HepG2 (cell line): ENCODE measurements at places on chromosomes 16 and 17.

DNA sequence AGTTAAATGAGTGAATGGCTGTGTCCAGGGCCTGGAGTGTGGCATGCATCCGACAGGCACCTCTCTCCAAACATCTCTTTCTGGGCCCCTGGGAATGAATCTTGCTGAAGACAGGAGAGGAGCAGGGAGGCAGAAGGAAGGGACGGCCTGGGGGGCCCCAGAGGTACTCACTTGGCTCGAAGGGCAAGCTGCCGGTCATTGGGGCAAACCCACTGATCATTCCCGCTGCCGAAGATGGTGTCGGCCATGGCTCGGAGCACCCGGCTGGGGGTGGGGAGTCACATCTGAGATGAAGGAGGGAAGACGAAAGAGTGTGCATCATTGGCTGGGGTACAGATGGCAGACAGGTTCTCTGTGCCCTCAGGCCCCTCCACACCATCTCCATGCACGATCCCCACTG, 25.3 kb downstream of the RPH3AL start:
- no peaks in the 10 kb centered on the region for H3K27me3 ChIP-seq
- peaks cover 25% of the 10 kb centered on the region; the same call in 2 of the 3 replicates for H3K36me3 ChIP-seq
- no peak overlapping the region for H3K4me3 ChIP-seq
- DNase-seq = no peak

DNA sequence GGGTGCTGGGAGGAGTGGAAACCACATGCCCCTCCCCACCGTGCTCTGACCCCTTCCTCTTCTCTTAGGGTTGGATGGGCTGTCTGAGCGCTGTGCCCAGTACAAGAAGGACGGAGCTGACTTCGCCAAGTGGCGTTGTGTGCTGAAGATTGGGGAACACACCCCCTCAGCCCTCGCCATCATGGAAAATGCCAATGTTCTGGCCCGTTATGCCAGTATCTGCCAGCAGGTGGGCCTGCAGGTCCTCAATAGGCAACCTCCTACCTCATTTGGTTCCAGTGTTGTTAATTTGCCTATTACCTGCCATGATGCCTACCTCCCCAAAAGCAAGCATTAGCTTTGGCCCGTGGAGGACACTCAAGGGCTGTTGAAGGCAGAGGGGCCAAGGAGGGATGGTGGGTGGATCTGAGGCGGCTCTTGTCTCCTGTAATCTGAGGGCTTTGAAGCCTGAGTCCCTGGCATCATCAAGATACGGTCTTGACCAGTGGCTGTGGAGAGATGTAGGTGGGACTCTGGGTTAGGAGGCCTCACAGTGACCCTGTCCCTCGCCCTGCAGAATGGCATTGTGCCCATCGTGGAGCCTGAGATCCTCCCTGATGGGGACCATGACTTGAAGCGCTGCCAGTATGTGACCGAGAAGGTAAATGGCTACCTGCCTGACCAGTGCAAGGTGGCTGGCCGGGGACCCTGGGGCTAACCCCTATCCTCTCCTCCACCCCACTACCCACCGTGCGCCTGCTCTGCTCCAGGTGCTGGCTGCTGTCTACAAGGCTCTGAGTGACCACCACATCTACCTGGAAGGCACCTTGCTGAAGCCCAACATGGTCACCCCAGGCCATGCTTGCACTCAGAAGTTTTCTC, 3.4 kb downstream of the ALDOA start:
- H3K27me3 ChIP-seq = no peaks in the 10 kb centered on the region
- H3K4me1 ChIP-seq = peaks cover 56% of the 10 kb centered on the region
- peak; percentile 54 for DNase-seq
- peak overlapping the region; percentile 32 for H3K27ac ChIP-seq
- H3K4me3 ChIP-seq = peak overlapping the region; percentile 16

GRCh38 chr17:5373112-5373511, 46.4 kb downstream of the NUP88 start:
- H3K4me1 ChIP-seq = no peaks in the 10 kb centered on the region
- H3K27me3 ChIP-seq = no peaks in the 10 kb centered on the region
- H3K27ac ChIP-seq = no peak overlapping the region
- no peak for DNase-seq

GRCh38 chr17:12691173-12691572, 25.5 kb downstream of the MYOCD start:
- DNase-seq = no peak
- H3K4me1 ChIP-seq = no peaks in the 10 kb centered on the region
- H3K27ac ChIP-seq = no peak overlapping the region
- H3K4me3 ChIP-seq = no peak overlapping the region

- H3K36me3 ChIP-seq = peaks cover 40% of the 10 kb centered on the region; the same call in 2 of the 3 replicates
- no peak overlapping the region for H3K27ac ChIP-seq
- no peak for DNase-seq
- no peak overlapping the region for H3K4me3 ChIP-seq
- no peaks in the 10 kb centered on the region for H3K4me1 ChIP-seq
- no peaks in the 10 kb centered on the region for H3K27me3 ChIP-seq
Measured at GRCh38 chr17:40230670-40231069, 11.6 kb downstream of the WIPF2 start.

- H3K36me3 ChIP-seq = no peaks in the 10 kb centered on the region
- peaks cover 5% of the 10 kb centered on the region; the same call in 1 of the 3 replicates for H3K27me3 ChIP-seq
- no peak overlapping the region for H3K27ac ChIP-seq
- no peak overlapping the region for H3K4me3 ChIP-seq
Measured at GRCh38 chr17:34408439-34408838, 45.4 kb upstream of the CCL1 start.

- no peak for DNase-seq
- H3K4me1 ChIP-seq = no peaks in the 10 kb centered on the region
- no peaks in the 10 kb centered on the region for H3K36me3 ChIP-seq
Measured at GRCh38 chr17:48175692-48176470, 68.3 kb downstream of the SNX11 start.

DNA sequence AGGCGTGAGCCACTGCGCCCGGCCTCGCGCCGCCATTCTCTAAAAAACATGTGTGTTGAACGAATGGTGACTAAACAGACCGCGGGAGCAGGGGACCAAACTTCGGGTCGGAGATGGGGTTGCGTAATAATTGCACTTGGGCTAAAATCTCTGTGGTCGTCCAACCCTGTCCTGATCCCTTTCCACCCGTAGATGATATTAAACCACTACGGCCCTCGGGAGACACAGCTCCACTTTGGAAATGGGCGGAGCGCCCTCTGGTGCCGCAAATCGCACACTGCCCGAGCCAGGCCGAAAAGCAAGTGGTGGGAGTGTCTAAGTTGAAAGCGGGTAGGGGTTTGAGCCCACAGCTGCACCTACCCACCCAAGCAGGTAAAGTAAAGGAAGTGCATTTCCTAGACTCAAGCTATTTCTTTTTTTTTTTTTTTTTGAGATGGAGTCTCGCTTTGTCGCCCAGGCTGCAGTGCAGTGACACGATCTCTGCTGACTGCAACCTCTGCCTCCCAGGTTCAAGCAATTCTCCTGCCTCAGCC, 17.0 kb downstream of the CAVIN1 start:
- peaks cover 4% of the 10 kb centered on the region for H3K36me3 ChIP-seq
- H3K27ac ChIP-seq = no peak overlapping the region
- no peak overlapping the region for H3K4me3 ChIP-seq
- 0 out of 2 replicates have a peak, but pooled peaks cover 8% of the 10 kb centered on the region for H3K4me1 ChIP-seq

GRCh38 chr16:78437352-78437968, 338.0 kb downstream of the WWOX start:
- peaks cover 3% of the 10 kb centered on the region; the same call in 1 of the 3 replicates for H3K36me3 ChIP-seq
- no peak overlapping the region for H3K27ac ChIP-seq
- peak; percentile 38 for DNase-seq
- H3K4me3 ChIP-seq = no peak overlapping the region
- peaks cover 8% of the 10 kb centered on the region for H3K4me1 ChIP-seq
- H3K27me3 ChIP-seq = no peaks in the 10 kb centered on the region

DNA sequence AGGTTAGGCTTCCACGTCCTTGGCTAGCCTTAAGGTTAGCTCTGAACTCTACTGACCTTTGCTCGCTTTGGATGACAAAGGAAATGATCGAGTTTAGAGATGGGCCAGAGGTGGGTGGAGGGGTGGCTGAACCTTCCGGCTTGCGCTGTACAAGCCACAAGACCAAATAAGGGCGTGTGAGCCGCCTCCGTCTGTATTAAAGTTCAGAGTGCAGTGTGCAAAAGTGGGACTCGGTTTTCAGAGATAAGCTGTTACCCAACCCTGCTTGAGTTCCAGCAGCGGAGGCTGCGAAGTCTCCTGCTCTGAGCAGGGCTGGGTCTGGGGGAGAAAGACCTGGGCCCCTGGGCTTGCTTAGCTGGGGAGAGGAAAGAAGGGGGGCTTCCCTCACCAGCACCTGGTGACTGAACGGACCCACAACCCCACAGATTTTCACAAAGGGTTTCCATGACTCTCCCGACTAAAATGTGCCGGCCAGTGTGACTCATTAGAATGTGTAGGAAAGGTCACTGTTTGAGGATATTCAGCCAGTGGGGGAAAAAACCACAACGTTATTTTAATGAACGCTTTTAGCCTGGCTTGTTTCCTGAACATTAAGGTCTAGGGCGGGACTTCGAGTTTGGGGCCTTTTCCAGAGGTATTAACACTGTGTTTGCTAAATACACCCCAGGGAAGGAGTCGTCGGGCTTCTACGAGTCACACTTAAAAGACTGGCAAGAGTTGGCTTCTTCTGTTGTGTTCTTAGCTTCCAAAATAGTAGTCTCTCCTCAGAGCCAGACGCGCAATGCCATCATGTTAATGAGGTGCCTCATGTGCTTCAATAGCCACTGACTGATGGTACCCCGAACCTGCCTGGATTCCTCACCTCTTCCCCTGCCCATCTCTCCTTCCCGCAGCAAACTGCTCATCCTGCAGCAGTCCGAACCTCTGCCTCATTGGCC, 67.0 kb downstream of the CENPV start:
- H3K27ac ChIP-seq = peak overlapping the region; percentile 95
- no peaks in the 10 kb centered on the region for H3K36me3 ChIP-seq
- peak overlapping the region; percentile 34 for H3K4me3 ChIP-seq
- peaks cover 79% of the 10 kb centered on the region for H3K4me1 ChIP-seq

DNA sequence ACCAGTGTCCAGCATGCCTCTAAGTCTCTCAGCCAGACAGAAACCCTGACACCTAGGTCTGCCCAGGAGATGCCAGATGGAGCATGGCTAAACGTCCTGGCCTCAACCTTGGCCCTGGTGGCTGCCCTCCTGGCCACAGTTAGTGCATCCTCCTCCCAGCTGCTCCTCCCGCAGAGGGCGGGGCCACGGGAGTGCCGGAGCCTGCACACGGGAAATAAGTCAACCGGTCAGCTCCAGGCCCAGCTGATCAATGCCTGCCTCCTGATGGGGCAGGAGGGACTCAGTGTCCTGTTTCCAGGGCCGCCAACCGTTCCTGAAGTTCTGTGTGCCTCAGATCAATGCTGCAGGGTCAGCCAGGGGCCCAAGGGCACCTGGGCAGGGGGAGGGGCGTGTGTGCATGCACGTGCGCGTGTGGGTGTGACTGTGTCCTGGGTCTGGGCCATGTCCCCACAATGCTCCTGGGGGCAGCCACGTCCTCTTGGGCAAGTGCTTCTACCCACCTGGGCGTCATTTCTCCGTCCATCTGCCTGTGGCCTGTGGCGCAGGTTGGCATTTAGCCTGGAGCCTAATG, 4.6 kb upstream of the KCNJ12 start:
- H3K4me3 ChIP-seq = no peak overlapping the region
- no peaks in the 10 kb centered on the region for H3K36me3 ChIP-seq
- no peak overlapping the region for H3K27ac ChIP-seq
- H3K27me3 ChIP-seq = peaks cover 87% of the 10 kb centered on the region
- DNase-seq = no peak
- H3K4me1 ChIP-seq = no peaks in the 10 kb centered on the region

GRCh38 chr16:78407191-78407590, 307.7 kb downstream of the WWOX start:
- DNase-seq = no peak
- H3K36me3 ChIP-seq = no peaks in the 10 kb centered on the region
- no peaks in the 10 kb centered on the region for H3K4me1 ChIP-seq
- H3K4me3 ChIP-seq = no peak overlapping the region
